ENCODE measurements at places on chromosomes 13 and 19. TPM values are rescaled to one million over a fixed set of nuclear protein-coding genes. Genes with fewer than 3 reads are reported as not detected.

ZNF675 gene
- polyA plus RNA-seq: 14.8 TPM

SCGB2B2 gene
- 0.82 TPM for polyA plus RNA-seq

LHB gene
- polyA plus RNA-seq: not detected

- no peak for DNase-seq
Observed at GRCh38 chr19:51594774-51595109, 23.7 kb downstream of the ZNF175 start.

- no peak for DNase-seq
Observed at GRCh38 chr13:36076211-36076610, 55.0 kb downstream of the DCLK1 start.

- DNase-seq: no peak
Observed at GRCh38 chr13:85825454-85825853, 26.2 kb upstream of the SLITRK6 start.

DNA sequence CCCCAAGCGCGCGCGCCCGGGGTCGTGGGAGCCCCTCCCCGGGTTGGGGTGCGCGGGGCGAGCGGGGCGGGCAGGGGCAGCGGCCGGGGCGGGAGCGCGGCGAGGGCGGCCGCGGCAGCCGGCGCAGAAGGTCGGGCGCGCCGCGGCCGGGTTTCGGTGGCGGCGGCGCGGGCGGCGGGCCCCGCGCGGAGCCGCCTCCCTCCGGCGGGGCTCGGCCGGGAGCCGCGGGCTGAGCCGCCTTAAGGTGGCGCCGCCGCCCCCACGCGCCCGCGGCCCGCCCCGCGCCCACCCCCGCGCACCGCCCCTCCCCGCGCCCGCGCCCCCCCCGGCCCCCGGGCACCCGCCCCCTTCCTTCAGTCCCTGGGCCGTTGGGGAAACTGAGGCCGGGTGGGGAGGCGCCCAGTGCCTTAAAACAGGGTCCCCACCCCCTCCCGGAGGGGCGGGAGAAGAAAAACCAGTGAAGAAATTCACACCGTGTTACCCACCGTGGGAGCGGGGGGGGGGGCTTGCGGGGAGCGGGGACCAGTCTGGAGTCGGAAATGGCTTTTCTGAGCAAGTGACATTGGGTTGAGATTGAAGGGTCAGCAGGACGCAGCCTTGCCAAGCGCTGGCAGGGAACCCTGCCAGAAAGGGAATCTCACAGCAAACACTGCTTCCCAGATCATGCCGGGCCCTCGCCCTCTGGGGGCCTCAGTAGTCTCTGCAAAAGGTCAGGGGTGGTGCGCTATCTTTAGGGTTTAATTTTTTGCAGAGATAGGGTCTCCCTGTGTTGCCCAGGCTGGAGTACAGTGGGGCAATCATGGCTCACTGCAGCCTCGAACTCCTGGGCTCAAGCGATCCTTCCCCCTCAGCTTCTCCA, at the start of gene TLE2:
Gene TLE2, minus strand, starts transcription at position 216 of the 859 bp plus-strand sequence. CDS start 376 bp downstream, outside the sequence.
- DNase-seq: no peak

DNA sequence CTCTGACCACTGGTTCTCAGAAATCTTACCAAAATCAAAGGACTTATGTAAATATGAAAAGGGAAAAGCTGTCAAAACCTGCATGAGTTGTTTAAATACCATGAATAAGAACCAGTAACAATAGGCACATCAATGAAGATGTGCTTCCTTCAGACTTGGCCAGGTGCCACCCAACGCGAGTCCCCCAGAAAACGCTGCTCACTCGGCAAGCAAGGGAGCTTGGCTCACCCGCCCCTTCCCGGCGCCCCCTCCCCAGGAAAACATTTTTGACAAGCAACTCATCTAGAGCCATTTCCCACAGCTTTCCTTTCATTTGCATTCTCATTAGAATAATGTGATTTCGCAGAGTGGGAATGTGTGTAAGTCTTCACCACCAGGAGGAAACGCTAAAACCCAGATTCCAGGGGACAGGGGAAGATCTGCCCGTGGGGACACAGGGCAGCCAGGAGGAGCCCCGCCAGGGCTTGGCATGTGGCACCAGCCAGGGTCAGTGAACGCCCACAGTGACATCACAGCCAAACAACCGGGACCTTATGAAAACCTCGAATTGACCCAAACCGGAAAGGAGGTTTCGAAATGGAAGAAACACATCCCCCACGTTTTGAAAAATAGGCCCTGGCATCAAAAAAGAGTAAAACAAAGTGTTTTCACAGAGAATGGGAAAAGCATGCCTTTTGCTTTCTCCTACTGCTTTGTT, 366.2 kb upstream of the TSHZ3 start:
- DNase-seq: no peak

DNA sequence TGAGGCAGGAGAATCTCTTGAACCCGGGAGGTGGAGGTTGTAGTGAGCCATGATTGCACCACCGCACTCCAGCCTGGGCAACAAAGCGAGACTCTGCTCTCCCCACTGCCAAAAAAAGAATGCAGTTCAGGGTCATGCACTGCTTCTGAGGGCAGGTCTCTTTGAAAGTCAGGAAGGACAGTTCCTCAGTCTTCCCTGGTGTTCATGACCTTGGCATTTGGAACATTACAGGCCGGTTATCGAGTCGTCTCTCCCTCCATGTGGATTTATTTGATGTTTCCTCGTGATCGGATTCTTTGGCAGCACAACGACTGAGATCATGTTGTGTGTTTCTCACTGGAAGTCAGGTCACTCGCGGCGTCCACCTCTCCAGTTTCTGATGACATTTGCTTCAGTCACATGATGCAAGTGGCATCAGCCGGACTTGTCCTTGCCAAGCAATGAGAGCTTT, 17.2 kb downstream of the FGF21 start:
- DNase-seq: no peak

DNA sequence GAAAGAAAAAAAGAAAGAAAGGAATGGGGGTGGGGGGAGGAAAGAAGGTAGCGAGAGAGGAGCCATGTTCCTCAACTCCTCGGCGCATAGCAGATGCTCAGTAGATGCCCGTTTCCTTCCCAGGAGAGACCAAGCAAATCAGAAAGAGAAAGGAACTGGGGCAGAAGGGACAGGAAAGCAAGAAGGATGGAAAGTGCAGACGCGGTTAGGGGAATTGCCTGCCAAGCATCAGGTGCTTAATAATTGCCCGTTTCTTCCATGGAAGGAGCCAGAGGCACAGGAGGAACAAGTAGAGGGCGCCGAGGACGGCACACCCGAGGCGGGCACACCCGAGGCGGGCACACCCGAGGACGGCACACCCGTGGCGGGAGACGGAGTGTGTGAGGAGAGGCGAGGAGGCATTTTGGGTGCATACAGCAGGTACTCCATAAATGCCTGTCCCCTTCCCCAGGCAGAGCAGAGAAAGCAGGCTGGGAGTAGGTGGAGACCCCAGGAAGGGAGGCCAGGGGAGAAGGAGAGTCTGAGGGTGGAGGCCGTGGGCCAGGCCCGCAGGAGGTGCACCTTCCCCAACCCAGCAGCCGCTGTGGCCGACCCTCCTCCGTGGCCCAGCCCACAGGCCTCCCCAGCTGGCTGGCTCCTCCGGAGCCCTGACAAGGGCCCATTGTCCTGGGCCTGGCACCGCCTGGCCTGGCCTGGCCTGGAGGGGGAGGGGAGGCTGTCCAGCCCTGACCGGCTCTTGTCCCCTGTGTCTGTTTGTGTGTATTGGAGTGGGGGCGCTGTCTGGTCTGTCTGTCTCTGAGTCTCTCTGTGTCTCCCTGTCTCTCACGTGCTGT, 14.6 kb downstream of the JOSD2 start:
- no peak for DNase-seq

DNA sequence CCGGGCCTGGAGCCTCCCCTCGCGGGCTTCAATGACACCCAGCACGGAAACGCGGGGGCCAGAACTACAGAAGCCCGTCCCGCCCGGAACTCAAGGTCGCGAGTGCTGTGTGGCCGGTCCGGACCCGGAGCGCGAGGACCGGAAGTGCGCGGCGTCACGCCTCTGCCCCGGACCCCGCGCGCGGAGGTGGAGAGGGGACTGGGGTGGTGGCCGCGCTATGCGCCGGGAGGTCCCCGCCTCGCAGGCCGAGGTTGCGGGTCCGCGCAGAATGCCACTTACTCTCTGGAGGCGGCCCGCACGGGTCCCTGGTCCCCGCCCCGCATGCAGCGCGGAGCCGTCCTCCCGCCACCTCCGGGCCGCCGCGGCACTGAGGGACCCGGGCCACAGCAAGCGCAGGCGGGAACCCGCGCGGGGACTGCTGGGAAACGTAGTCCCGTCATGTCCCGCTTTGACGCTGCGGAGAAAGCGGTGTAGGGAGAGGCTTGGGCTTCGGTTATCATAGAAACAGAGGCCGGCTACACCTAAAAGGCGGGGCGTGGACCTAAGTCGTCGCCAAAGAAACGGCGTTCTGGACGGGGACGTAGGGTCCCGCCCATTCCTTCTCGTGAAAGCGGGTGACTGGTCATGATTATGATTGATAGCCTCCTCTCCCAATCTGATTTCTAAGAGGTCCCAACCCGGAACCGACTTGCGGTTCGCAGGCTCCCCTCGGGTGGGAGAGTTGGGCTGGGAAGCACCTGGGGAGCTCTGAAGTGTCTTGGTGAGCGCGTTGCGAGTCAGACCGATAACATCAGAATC, at the start of gene ZNF837:
Gene ZNF837, minus strand, starts transcription at position 369 of the 798 bp plus-strand sequence. CDS start 11,698 bp downstream, outside the sequence.
- peak; percentile 99 for DNase-seq

GRCh38 chr19:38033658-38034491, 126.9 kb downstream of the SIPA1L3 start:
- DNase-seq: no peak

GRCh38 chr13:106588367-106588766, 20.4 kb upstream of the ARGLU1 start:
- DNase-seq: no peak

- no peak for DNase-seq
Observed at GRCh38 chr13:38073931-38074330, 204.4 kb upstream of the TRPC4 start.

- DNase-seq: no peak
Observed at GRCh38 chr19:13007292-13008045, 12.2 kb downstream of the NFIX start.

GRCh38 chr13:103539265-103539664, 473.0 kb upstream of the SLC10A2 start:
- DNase-seq: peak; percentile 29

DNA sequence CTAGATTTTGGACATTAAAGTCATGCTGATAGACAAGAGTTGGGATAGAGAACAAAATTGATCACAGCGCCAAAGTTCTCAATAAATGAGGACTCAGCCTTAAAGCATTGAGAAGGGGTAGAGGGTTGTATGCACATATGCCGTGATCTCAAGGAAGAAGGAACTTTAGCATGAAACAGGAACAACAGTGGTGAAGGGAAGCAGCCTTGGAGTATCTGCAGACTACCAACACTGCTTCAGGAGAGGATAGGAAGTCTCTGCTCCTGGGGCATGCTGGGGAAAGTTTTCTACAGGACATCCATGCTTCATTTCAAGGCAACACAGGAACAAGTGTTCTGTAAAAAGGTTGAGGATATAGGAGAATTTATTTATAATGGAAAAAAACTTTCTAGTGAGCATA, 111.9 kb upstream of the MLNR start:
- no peak for DNase-seq

Data from right renal pelvis (tissue), 4 donors.